ENCODE measurements at places on chromosomes 3 and 15.

- peak; percentile 42 for DNase-seq
Measured at GRCh38 chr15:45126535-45127158, 3.0 kb downstream of the DUOXA1 start.

- DNase-seq: no peak
Measured at GRCh38 chr3:149374391-149374790, 3.1 kb downstream of the TM4SF1 start.

- DNase-seq: peak; percentile 29
Measured at GRCh38 chr3:40185029-40185695, 124.3 kb upstream of the EIF1B start.

GRCh38 chr3:44402548-44402947 lies 64.0 kb downstream of the TCAIM start:
- no peak for DNase-seq

- peak; percentile 42 for DNase-seq
Measured at GRCh38 chr3:69088063-69088462, 3.3 kb downstream of the ARL6IP5 start.

GRCh38 chr3:194615226-194615625 lies 18.0 kb downstream of the TMEM44 start:
- DNase-seq: no peak

DNA sequence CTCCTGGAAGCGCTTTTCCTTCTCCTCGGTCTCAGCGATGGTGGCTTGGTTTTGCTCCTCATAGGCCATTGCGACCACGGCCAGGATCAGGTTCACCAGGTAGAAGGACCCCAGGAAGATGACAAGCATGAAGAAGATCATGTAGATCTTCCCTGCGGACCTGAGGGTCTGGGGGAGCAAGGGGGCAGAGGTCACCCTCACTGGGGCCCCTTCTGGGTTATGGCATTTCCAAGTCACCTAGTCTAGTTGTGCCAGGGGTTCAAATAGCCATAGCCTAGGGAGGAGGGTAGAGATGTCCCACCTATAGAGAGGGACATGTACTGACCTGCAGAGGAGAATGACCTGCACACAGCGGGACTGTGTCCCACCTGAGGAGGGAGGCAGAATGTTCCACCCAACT lies 43.5 kb downstream of the SCN5A start:
- no peak for DNase-seq

DNA sequence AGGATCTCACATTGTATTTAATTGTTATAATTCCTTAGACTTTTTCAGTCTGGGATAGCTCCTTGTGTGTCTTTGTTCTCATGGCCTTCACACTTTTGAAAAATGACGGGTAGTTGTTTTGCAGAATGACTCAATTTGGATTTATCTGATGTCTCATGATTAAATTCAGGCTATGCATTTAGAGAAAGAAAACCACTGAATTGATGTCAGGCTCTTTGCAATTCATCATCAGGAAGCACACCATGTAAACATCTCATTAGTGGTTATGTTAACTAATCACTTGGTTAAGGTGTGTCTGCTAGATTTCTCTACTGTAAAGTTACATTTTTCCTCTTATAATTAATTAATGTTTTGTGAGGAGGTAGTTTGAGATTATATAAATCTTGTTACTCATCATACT lies 8.0 kb upstream of the SLC22A13 start:
- no peak for DNase-seq

GRCh38 chr3:184314363-184314699 lies at the start of gene EIF4G1:
Gene EIF4G1 (plus strand): TSS chr3:184314606. CDS start chr3:184315797, 1,191 bp downstream.
- DNase-seq: peak; percentile 97

DNA sequence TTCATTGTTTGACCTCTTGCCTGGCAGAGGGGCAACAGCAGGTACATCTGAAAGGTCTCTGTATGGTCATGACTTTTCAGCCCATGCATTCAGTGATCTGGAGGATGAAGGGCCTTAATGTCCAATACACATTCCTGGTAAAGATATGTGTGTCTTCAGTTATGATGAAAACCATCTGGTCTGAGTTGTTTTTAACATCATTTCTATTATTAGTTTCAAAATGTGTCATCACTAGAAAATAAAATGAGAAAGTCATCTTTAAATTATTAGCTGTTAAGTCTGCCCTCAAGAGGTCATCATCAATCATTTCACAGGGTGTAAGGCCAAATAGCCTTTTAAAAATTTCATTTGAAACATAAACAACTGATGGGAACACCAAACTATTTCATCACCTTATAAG lies 92.1 kb upstream of the PLSCR4 start:
- peak; percentile 18 for DNase-seq

DNA sequence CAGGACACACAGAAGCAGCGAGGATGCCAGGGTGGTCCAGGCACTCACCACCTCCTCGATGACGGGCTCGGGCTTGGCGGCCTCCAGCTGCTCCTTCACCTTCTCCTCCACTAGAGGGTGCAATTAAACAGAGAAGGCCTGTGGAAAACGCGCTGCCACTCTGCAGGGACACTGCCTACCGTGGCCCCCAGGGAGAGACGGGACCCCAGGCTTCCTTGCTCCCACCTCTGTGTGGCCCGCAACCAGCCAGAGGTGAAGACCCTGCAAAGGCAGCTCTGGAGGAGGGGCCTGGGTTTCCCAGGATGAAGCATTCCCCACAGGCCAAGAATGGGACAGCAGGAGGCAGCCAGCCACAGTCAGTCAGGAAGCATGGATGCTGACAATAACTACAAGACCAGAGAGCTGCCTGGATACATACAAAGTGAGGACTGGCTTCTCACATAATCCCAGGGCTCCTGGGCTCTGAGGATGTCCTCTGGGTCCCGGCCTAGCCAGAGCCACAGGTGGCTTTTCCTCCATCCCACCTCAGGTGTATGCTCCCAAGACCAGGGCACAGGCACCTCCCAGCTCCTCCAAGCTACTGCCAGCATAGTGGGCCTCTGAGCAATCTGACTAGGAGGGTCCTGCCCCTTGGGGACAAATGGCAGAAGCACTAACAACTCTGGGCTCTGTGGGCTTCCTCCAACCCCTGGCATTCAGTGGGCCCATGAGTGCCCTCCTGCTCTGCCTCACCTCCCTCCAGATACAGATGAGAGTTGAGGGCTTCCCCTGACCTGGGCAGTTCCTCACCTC lies 46.2 kb downstream of the PTH1R start:
- peak; percentile 63 for DNase-seq

DNA sequence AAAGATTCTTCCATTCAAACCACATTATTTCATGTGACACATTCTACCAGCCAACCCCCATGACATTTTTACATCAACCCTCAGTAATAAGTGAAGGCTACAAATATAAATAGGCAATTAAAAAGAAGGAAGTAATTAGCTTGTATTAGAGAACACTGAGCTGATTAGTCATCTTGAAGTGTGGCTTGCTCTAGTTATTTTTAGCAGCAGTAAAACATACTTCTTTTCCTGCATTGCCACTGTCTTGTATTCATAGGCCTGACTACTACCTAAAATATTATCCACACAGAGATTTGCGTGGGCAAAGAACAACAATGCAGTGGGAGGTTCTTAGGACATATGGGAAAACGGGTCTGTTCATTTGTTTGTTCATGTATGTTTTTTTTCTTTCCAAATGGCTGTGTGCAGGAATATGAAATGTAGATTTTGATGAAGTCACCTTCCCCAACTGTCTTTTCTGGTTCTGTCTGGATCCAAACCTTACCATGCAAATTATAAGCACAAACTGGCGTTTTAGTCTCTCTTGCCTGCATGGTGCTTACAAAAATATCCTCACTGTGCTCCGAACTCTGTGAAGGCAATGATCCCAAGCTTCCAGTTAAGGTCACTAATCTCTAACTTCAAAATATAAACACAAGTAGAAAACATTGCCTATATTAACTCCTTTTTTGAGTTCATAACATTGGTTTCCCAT lies 31.5 kb upstream of the TM4SF4 start:
- DNase-seq: peak; percentile 75

DNA sequence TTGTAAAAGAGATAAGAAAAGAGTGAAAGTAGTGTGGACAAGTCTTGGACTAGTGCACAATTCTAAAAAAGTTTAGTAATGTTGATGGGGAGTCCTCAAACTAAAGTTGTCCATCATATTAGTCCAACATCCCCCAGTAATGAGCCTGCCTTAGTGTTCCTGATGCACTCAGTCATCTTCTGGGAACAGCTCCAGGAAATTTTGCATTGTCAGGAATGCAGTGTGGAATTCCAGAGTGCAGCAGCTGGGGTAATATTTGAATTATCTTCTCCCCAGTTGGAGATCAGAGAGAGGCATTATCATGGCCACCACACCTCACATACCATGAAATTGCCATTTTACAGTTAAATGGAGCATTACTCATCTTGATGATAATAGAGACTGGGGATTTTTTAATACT lies 528.8 kb upstream of the NAALADL2 start:
- peak; percentile 76 for DNase-seq

DNA sequence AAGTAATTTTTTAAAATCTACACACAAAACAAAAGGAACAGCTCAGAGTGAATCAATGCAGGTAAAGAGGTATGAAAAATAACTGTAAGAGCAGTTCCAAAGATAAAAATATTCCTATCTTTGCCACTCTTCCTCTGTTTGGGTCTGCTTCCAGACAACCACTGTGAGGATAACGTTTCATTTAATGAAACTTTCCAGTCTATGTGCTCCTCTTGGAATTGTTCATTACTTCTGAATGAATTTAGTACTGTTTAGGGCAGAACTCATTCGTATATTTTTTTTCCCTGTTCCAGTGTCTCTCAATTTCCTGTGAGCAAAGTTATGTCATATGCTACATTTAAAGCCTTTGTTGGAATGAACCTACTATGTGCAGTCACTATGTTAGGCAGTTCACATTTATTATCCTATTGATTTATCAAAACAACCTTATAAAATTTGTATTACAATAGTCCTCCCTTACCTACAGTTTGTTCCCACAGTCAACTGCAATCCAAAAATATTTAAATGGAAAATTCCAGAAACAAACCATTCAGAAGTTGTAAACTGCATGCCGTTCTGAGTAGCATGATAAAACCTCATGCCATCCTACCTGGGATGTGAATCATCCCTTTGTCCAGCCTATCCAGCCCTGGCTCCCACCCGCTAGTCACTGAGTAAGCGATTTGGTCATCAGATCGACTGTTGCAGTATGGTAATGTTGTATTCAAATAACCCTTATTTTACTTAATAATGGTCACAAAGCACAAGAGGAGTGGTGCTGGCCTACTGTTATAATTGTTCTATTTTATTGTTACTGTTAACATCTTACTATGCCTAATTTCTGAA lies 98.1 kb downstream of the TMCC1 start:
- no peak for DNase-seq

Measured in adipocyte (in vitro differentiated cells).